ENCODE measurements at places on chromosomes 4 and X.

DNA sequence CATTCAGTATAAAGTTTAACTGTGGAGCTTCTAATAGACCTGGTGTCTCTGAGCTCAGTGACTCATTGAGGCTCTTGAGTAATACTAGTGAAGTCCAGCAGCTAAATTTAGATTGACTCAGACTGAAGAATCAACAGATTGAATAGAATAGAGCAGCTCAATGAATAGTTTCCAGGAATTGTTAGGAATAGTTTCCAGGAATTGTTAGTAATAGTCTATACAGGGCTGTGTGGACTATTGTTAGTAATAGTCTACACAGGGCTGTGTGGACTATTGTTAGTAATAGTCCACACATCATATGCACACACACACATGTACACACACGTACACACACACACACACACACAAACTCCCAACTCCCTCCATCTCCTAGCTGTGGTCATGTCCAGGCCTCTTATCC is 3.0 kb downstream of the GIMD1 start:
- no peak for DNase-seq

DNA sequence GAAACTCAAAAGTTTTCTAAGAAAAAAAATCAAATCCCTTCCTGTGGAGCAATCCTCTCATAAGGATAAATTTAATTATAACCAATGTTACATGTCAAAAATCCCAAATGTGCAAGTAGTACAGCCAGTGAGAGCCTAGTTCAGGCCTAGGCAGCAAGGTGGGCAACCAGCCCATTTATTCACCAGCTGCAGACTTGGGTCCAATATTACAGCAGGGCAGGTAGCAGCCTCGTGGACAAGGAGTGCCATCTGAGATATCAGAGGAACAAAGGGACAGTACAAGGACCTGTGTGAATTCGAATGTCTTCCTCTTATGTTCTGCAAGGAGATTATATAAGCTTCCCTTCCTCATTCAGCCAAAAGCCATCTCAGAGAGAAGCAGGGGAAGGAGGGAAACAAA is 6.6 kb downstream of the HELQ start:
- no peak for DNase-seq

DNA sequence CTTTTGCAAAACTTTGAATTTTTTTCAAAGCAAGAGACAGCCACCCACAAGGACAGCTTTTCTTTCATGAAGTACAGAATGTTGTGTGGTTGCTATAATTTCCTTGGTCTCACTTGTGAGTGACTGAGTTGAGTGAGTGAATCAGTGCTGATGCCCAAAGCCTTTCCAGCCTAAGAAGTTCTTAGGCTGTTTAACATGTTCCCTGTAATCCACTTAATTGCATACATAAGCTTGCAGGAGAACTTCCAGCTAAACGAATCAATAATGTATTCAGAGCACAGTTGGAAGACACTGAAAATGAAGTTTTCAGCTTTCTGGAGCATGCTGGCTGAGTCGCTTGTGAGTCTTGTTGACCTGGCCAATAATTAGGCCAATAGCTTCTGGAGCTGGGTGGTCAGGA is 42.0 kb upstream of the GK2 start:
- DNase-seq = no peak

- DNase-seq = no peak
Observed at GRCh38 chr4:168711197-168712140, 214.6 kb downstream of the PALLD start.

GRCh38 chr4:48968814-48969213 is 17.3 kb upstream of the CWH43 start:
- DNase-seq = no peak

DNA sequence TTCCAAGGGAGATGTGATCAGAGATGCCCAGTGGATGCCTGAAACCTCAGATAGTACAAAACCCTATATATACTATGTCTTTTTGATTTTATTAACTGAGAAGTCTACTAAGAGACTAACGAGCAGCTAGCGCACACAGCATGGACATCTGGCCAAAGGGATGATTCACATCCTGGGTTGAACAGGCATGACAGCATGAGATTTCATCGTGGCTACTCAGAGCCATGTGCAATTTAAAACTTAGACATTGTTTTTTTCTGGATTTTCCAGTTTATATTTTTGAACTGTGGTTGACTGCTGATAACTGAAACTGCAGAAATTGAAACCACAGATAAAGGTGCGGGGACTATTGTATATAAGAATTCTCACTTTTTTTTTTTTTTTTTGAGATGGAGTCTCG is 2252.9 kb upstream of the AGA start:
- DNase-seq = no peak

DNA sequence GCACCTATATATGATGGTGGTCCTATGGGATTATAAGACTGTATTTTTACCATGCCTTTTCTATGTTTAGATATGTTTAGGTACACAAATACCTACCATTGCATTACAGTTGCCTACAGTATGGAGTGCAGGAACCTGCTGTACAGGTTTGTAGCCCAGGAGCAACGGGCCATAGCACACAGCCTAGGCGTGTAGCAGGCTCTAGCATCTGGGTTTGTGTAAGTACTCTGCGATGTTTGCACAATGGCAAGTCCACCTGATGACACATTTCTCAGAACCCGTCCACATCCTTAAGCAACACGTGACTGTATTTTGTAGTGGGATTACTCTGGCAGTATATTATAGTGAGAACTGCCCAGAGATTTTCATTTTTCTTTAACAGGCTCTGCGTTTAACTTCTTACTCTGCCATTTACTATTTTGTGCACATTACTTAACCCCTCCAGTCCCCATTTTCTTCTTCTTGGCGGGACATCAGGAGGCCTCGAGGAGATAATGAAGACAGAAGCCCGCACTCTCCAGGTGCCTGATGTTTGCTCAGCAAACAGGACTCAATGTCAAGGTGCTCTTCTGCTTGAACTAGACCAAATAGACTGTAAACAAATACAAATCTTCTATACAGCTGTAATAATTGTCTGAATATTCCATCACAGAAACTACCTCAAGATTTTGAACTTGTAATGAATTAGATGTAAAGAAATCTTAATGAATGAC is 102.0 kb upstream of the PDLIM3 start:
- DNase-seq = no peak

DNA sequence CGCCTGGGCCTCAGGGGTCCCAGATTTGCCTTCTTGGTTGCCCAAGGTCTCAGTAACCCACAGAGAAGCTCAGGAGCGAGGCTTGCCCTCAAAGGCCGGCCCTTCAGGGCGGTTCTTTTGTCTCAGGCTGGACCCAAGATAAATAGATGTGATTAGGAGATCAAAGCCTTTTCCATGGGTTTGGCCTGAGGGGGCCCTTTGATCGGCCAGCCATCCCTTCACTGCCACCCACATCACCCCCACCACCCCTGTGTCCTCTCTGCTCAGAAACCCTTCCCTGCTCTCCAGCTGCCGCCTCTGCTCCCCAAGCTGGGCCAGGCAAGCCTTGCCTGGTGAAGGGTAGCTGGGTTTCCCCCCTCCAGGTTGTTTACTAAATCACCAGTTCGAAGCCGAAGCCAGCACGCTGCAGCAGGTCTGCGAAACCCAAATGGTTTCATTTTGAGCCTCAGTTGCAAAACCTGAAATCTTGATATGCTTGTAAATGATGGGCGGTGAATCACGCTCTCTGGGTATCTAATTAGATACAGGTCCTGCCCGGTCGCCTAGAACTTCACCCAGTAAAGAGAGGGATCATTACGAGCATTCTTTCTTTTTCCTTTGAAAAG is 202.6 kb upstream of the BCOR start:
- no peak for DNase-seq

All from stimulated activated CD8-positive, alpha-beta memory T cell treated with anti-CD3 and anti-CD28 coated beads, Interleukin-4, amount 100 ng/mL, for 1 hour (primary cell).